Naive thymus-derived CD8-positive, alpha-beta T cell (primary cell): ENCODE measurements at places on chromosomes 3 and 15. TPM values are rescaled to one million over a fixed set of nuclear protein-coding genes. Genes with fewer than 3 reads are reported as not detected.

Gene MEGF11
- total RNA-seq = not detected

Gene ZBBX
- not detected for total RNA-seq

Gene RTP3
- total RNA-seq = not detected

Gene ROPN1
- not detected for total RNA-seq

Gene MYZAP
- not detected for total RNA-seq

Gene MRPS11
- total RNA-seq = 32.0 TPM
